ENCODE measurements at places on chromosomes 12 and 14.

- peak; percentile 39 for DNase-seq
Measured at GRCh38 chr12:102879144-102879763, 37.8 kb downstream of the PAH start.

DNA sequence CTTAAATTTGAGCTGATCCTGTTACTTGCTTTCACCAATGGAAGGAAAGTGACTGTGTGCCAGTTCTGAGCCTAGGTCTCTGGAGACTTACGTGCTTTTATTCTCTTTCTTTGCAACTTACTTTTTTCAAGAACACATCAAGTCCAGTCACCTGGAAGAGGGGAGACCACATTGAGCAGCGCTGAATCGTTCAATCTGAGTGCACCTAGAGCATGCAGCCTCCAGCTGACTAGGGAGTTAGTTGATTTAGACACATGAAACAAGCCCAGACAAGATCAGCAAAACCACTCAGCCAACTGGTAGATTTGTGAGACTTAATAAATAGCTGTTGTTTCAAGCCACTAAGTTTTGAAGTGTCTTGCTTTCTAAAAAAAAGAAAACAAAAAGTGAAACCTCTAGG, 1014.8 kb upstream of the FBXO33 start:
- no peak for DNase-seq

- DNase-seq = peak; percentile 40
Measured at GRCh38 chr14:105067140-105067968, 2.1 kb upstream of the GPR132 start.

DNA sequence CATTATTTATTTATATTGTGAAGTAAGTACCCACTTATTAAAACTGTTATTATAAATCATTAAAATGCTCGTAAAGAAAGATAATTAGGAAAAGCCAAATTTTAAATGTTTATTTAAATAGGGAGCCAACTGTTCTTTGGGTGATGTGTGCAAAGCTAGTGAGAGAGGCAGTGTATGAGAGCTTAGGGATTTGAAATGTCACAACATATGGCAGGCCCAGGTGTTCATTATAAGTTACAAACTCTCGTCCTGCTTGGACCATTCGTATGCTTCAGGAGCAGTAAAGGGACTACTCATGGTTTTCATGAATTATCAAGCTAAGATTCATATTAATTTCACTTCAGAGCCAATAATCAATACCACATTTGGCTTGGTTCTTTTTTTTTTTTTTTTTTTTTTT, 154.5 kb downstream of the TGFB3 start:
- no peak for DNase-seq

- DNase-seq = no peak
Measured at GRCh38 chr14:60163693-60164092, 1.5 kb downstream of the DHRS7 start.

DNA sequence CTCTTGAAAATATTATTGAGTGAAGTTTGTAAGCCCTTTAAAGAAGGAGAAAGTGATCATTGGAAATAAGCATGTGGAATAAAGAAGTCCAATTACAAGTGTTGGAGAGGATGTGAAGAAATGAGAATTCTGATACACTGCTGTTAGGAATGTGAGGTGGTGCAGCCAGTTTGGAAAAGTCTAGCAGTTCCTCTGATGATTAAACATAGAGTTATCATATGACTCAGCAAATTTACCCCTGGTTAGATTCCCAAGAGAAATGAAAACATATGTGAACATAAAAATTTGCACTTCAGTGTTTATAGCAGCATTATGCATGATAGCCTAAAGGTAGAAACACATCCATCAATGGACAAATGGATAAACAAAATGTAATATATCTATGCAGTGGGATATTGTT, 319.9 kb downstream of the AEBP2 start:
- peak; percentile 87 for DNase-seq

- DNase-seq = peak; percentile 67
Measured at GRCh38 chr14:67999705-68000384, 180.3 kb downstream of the RAD51B start.

DNA sequence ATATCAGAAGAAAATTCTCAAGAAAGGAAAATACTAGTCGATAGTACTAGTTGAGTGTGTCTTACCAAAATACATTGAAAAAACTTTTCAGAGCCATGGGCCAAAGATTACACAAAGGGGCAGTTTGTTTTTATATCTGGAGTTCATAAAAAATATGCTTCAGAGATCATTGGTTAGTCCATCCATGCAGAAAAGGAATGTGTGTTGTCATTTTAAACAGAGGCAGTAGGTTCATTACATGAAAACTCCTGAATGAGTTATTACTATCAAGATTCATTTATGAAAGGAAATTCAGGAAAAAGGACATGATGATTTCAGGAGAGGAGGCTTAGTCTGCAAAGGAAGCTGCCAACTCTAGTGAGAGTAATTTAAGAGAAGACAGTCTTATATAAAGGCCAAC, 354.8 kb downstream of the AEBP2 start:
- DNase-seq = no peak

- no peak for DNase-seq
Measured at GRCh38 chr14:94058128-94058673, 22.8 kb downstream of the DDX24 start.

DNA sequence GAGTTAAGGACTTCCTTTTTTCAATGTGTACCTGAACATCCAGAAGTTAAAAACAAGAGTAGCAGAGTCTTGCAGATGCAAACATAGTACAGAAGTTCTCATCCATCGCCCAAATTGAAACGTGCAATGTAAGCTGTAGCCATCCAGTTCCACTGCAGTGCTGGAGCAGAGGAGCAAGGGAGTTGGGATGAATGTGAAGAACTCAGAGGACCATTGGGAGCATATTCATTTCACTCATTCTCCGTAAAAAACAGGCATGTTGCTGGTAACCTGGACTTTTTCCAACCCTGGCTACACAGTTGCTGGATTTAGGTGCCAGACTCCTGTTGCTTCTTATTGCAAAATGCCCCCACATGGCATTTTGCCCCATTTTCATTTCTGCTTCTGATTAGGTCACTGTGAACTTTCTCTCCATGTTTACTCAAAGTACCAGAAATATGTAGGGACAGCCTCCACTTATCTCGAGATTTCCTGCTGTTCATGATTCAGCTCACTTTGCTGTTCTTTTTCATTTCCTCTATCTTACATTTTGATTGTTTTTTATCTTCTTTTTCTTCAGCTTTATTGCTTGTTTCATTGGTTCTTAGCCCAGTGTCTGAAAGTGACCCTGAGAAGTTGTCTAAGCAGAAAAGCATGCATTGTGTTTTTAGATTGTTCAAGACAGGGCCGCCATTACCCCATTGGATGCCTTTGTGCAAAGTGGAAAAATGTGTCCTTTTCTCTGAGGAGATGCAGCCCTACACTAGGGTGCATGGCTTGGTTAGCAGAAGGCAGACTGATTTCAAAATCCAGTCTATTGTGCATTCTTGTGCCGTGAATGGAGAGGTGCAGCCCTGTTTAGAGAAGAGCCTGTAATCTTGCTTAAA, 109.0 kb upstream of the AMIGO2 start:
- DNase-seq = peak; percentile 88

GRCh38 chr12:52616680-52617402, 1.5 kb downstream of the KRT73 start:
- no peak for DNase-seq

DNA sequence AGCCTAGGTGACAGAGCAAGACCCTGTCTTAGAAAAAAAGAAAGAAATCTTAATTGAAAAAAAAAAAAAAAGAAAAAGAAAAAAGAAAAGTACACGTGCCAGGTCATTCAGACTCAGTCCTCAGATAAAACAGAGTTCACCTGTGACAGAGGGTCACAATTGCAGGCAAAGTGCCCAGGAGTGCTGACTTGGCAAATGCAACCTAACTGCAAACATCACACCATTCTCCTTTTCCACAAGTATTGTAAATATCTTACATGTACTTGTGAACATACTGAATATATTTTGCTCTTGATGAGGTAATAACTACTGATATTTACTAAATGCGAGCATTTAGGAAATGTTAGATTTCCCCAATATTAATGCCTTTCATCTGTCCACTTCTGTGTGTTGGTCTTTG, 9.0 kb upstream of the COL2A1 start:
- DNase-seq = no peak

DNA sequence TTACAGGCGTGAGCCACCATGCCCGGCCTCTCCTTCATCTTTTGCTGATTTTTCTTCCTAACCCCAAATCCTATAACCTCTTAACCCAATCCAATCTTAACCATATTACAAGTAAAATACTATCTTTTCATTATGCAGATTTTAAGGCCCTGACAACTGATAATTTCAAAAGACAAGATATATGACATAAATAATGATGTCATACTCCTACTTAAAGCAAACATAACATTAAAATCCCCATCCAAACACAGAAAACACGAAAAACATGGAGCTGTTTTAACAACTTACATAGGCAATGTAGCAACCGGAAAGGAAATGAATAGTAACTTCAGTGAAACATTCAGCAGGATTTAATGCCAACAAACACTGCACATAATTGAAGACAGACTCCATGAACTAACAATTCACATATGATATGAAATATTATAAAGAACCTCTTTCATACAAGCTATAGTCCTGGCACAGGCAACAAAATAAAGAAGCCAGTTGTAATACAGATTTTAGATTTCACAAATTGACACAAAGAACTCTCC, 21.5 kb downstream of the USP44 start:
- DNase-seq = no peak

DNA sequence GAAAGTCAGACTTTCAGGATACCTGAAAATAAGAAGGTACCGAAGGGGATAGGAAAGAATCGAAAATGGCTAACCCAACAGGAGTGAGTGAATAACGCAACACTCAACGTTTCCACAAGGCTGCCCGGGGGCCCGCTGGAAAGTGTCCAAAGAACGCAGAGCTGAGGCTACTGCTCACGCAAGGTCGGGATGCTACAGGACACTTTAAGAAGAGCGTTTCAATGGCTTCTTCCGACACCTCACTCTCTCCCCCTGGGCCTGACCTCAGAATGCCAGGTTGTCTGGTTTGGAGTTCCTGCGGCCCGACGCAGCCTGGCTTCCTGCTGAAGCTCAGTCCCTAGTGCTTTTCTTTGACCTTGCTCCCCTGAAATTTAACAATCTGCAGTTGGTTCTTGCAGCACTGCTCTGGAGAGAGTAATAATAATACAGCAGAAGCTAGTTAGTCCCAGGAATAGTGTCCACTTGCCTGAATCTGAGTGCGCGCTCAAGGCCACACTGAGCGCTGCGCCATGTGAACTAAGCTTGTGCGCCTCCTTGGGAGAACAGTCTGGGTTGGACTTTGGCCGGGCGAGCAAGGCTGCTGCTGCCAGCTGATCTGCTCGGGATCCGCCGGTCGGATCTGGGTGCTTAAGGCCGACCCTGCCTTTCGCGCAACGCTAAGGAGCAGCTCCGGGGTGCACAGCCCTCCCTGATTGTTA, 2.0 kb upstream of the ALX1 start:
- DNase-seq = no peak

GRCh38 chr12:82593143-82593542, 93.6 kb upstream of the TMTC2 start:
- no peak for DNase-seq

GRCh38 chr14:28936601-28937000, 170.0 kb downstream of the FOXG1 start:
- DNase-seq = no peak

DNA sequence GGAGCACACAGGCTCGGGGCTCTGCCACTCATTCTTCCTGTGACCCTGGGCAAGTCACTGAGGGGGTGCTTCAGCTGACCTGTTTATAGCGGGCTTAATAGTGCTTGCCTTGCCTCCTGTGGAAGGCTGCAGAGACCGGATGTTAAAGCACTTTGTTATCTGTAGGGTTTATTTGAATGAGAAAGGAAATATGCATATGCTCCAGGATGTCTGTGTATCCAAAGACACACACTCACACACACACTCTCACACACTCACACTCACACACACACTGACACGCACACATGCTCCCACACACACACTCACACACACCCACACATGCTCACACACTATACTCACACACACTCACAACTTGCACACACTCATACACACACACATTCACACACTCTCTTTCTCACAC, 56.1 kb upstream of the DDX11 start:
- DNase-seq = no peak

DNA sequence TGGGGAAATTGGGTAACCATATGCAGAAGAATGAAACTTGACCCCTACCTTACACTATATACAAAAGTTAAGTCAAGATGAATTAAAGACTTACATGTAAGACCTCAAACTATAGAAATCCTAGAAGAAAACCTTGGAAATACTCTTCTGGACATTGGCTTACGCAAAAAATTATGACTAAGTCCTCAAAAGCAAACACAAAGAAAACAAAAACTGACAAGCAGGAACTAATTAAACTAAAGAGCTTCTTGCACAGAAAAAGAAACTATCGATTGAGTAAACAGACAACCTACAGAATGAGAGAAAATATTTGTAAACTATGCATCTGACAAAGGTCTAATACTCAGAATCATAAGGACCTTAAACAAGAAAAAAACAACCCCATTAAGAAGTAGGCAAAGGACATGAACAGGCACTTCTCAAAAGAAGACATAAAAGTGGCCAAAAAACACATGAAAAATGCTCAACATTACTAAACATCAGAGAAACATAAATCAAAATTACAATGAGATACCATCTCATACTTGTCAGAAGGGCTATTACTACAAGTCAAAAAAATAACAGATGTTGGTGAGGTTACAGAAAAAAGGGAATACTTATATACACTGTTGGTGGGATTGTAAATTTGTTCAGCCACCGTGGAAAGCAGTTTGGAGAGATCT, 37.0 kb upstream of the CFAP54 start:
- DNase-seq = no peak

DNA sequence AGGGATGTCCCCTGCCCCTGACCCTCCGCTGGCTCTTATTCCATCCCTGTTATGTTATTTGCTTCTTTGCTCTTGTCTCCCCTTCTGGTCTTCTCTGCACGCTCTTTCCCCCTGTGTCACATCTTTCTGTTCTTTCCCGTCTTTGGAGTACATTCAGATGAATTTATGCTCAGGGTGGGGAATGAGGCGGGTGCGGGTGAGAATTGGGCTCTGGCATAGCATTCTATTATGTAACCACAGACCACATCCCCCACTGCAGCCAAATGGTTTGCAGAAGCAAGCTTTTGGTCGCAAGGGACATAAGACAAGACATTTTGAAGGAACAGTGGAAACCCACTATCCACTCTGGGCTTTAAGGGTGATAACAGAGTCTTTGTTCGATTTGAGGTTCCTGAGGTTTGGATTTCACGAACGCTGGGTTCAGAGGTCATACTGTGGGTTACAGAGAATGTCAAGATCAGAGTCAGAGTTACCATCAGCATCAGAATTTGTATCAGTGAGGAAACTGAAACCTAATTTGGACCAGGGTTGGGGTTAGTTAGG, 3.8 kb downstream of the ENDOU start:
- DNase-seq = no peak
